ENCODE measurements at places on chromosomes 7 and 10.
A peak's percentile ranks its signal among the peaks of the same experiment; 100 is the strongest.

DNA sequence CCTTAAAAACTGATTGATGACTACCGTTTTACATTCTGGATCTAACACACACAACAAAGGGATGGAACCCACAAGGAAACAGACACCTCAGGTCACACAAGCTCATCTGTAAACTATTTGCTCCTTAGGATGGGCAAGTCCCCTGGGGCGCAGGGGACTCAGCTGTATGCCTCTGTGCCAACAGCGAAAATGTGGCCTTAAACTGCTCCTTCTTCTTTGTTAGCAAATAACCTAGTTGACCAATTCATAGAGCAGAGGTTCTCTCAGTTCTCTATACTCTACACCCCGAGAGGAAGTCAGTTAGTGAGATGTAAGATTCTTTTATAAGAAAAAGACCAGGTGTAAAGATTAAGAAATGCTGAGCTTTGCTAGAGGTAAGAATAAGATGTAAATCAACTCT lies 181.9 kb upstream of the PRSS58 start:
- no peak for DNase-seq

GRCh38 chr10:128694168-128694850 lies 568.1 kb upstream of the MKI67 start:
- no peak for DNase-seq

GRCh38 chr7:98105942-98106544 lies 619 bp upstream of the LMTK2 start:
- peak; percentile 0 for DNase-seq

- DNase-seq, result no peak
These were observed 255.2 kb downstream of the ABCA13 start for GRCh38 chr7:48426331-48426965.

DNA sequence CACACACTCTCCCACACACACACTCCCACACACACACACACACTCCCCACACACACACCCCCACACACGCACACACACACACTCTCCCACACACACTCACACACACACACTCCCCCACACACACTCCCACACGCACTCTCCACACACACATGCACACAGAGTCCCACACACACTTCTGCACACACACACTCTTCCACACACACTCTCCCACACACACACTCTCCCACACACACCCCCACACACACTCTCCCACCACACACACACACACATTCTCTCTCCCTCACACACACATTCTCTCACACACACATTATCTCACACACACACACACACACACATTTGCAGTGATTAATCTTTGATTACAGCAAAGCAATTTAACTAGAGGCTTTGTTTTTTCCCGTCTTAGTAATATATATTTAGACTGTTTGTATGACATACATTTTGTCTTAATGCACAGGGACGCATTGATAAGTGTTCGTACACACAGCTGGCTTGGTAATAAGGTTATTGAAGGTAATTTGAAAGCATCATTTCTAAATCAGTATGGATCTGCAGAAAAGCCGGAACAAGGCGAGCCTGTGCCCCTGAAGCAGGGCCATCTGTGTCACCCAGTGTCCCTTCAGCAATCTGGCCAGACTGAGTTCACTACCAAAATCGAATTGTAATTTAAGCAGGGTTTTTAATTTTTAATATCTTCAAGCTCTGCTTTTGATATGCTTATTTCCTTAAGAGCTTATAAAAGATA lies 69.9 kb upstream of the SH2B2 start:
- no peak for DNase-seq

Data from effector memory CD4-positive, alpha-beta T cell (primary cell).